NCI-H1092 (cell line): ENCODE measurements at places on chromosomes 16 and 17.

DNA sequence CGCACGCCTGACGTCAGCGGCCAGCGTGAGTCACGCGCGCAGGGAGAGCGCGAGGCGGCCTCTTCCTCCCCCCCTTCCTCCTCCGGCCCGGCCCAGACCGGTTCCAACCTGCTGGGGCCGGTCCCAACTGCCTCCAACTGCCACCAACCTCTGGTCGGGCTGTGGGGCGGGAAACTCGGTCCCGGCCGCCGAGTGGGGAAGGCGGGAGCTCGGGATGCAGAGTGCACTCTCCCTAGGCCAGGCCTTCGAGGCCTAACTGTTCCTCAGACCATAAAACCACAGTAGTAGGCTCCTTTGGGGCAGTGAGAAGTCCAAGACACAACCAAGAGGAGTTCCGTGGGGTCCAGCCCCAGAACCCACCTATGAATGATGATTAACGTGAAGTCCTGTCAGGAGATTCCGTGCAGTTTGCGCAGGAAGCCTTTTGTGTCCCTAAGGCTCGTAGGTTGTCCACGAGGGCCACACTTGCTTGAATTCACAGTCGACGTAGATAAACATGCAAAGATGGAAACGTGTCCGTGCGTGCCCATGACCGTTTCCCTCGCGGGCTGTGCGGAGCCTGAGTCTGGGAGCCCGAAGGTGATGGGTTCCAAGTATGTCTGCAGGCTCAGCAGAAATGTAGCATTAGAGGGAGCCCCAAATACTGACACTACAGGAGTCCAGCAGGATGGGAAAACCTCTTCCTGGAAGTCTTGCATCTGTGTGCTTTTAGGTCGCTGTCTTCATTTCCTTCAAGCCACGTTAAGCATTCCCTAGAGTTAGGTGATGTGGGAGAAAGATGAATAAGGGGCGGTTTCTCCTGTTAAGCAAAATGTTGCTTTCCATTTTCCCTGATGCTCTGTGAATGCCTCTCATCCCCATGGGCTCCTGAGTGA lies 647 bp downstream of the UNK start:
- peak; percentile 82 for DNase-seq

DNA sequence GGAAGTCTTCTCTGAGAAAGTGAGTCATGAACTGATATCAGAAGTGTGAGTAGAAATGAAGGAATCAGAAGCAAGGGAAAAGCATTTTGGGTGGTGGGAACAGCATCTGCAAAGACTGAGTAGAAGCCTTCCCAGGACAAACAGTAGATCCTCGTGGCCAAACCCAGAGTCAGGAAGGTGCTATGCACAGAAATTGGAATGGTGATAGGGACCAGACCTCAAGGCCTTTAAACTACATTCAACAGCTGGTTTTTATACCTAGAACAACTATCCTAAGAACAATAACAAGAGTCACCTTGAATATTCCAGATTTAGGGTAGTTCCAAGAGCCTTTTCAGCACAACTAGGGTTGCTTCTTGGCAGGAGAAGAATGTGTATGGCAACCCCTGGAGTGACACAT lies 15.3 kb downstream of the ABAT start:
- DNase-seq: no peak

- DNase-seq: no peak
These were observed 87.6 kb downstream of the CFDP1 start for GRCh38 chr16:75345711-75346110.

GRCh38 chr16:621526-622105 lies 9.2 kb upstream of the WFIKKN1 start:
- DNase-seq: peak; percentile 40

GRCh38 chr17:30000755-30001257 lies 59.4 kb downstream of the EFCAB5 start:
- no peak for DNase-seq

DNA sequence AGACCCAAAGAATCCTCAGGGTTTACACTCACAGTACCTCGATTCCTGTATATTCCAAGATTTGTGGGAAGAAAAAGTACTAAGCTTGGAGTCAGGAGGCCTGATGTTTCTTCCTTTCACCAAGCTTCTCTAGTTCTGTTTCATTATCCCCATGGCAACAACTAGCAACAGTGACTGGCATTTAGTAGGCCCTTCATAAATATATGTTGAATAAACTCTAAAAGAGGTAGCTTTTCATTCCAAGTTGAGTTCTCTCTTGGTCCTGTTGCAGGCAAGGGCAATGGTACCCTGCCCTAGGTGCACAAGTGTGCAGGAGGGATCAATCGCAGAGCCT lies 527 bp upstream of the UBE2Z start:
- DNase-seq: no peak

DNA sequence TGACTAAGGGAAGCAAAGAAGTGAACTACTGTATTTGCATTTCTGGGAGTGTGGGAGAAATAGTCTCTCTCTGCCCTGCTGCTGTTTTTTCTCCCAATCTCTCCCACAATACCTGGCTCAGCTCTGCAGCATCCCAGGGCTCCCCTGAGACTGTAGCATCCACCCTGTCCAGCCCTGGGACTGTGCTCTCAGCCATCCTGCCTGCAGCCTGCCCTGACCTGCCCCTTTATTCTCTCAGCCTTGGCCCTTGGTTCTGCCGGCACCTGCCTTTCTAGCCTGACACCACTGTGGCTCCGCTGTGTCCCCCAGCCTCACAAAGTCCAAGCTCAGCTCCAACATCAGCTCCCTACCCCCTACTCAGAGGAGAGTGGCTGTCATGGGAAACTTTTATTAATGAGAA lies 1.9 kb downstream of the PDILT start:
- DNase-seq: no peak

DNA sequence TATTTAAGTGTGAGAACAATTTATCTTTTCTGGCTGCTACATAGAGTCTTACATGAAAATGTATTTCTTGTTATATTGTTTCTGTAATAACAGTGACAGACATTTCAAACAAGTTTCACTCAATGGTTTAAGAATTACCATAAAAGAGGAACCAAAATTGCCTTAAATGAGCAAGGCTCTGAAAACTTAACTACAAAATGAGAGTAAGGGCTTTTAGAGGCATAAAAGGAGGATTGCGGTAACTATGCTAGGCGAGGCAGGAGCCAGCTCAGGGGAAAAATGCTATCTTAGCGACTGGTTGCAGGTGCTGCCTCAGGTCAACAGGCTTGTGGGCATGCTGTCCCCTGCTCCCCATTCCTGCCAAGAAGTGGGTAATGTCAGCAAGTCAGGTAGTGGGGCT lies 81.7 kb upstream of the MSI2 start:
- DNase-seq: no peak

DNA sequence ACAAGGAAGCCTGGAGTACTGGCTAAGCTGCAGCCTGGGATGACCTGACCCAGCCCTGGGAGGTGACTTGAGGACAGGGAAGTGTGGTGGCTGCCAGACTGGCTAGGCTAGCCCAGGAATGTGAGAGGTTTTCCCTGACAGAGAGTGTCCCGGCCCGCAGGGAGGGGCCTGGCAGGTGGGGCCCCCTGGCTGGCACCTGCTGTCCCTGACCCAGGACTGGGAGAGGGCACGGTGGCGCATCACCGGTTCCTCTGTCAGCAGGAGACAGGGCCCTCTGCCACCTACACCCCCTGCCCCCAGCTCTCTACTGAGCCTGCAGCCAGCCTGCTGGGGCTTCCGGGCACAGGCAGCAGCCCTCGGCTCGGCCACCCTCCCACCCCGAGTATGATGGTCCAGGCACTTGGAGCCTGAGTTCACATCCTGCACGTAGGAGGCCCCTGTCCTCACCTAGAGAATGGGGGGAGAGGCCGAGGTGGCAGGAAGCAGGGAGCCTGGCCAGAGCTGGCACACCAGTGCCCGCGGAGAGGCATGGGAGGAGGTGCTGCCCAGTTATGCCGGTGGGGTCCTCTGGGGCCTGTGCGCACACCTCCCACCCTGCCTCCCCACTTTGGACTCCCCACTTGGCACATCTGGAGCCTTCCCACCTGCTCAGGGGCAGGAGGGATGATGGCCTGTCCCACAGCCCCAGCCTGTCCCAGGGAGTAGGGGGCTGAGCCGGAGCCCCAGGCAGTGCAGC lies 528 bp downstream of the PRSS27 start:
- DNase-seq: no peak

DNA sequence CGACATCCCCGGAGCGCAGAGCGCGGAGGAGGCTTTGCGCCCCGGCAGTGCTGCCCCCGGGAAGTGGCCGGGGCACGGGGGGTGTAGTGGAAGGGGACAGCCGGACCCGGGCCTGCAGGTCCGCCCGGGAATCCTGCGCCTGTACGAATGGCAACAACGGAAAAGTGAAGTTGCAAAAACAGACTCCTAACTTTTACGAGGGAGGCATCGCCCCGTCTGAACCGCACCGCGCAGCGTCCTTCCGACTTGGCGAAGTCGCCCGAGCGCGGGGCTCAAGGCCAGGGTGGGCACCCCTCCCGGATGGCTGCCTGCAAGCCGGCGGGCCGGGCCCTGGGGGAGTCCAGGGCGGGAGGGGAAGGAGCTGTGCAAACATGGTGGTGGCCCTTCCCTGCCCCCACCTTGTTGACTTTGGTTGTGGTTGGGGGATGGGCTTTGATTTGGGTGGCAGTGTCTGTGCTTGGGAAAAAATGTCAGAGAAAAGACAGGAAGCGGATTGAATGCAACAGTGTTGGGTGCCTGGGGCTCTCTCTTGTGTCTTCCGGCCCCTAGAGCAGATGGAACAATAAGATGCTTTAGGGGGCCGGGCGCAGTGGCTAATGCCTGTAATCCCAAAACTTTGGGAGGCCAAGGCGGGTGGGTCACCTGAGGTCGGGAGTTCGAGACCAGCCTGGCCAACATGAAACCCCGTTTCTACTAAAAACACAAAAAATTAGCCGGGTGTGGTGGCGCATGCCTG lies 675 bp downstream of the RNF213 start:
- no peak for DNase-seq

- no peak for DNase-seq
These were observed 11.5 kb downstream of the SLX4 start for GRCh38 chr16:3599922-3600321.

- DNase-seq: no peak
These were observed 317.6 kb downstream of the CBLN1 start for GRCh38 chr16:48963901-48964615.

DNA sequence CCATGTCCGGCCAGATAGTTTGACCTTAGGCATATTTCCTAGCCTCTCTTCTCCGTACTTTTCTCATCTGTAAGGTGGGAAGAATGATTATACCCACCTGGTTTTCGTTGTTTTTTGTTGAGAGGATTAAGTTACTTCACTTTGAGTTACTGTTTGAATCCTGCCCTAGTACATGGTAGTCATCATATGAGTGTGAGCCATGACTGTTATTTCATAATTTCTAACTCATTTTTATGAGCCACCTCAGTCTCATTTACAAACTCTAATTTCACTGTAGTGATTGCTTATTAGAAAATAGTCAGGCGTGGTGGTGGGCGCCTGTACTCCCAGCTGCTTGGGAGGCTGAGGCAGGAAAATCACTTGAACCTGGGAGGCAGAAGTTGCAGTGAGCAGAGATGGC lies 45.1 kb downstream of the YPEL2 start:
- no peak for DNase-seq

- no peak for DNase-seq
These were observed 16.0 kb downstream of the KCTD5 start for GRCh38 chr16:2698103-2698870.

DNA sequence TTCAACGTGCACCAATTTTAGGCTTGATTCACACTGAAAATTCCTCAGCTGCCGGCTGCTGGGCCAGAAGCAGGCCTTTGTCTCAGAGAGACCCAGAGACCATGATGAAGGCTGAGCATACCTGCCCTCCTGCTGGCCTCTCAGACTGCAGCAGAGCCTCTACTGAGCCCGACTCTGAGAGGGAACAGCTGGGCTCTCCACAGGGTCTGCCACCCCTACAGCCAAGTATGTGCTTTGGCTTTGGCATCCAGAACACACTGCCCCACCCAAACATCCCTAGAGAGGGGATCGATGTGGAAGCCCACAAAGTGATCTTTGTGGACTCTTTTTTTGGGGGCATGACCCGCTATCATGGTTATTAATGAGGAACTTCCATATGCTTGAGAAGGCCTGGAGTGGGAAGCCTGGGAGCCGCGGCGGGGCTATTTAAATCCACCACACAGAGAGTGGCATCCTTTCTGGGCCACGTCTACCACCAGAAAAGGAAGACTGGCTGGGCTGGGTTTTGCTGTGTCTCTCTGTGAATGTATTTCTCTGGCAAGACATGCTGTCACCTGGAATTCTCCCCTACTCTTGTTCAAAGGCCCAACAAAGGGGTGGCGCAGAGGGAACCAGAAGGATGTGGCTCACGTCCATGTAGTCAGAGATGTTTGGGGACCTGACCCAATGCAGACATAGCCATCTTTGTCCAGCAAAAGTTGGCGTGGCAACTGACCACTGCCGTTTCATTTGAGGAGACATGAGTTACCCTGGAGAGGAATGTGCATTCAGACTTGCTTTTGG lies 69.3 kb downstream of the GNAO1 start:
- no peak for DNase-seq

- no peak for DNase-seq
These were observed 50.7 kb downstream of the TANGO6 start for GRCh38 chr16:68893710-68894705.

DNA sequence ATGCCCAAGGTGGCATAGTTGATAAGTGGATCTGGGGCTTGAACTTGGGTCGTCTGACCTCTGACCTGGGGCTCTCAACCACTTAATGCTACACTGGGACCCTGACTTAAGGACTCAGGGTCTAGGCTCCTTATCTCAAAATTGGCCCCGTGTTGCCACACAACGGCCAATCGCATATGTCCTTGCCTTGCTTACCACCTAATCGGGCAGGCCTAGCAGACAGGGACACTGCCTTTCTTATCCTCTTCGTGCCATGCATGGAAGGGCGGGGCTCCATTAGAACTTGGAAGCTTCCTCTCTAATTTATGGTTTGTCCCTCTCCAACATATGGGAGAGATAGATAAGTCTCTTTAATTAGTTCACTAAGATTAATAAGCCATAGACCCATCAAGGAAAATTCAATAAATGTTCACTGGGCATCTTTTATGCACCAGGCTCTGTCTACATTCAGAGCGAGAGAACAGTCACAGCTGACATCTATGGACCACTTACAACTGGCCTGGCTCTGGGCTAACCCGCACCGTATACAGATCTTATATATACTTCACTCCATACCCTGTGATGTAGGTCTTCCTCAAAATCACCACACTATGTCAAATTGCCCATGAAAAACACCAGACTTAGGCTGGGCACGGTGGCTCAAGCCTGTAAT lies 35.1 kb downstream of the CDH1 start:
- DNase-seq: no peak

GRCh38 chr16:56728980-56729734 lies 772 bp upstream of the NUP93 start:
- DNase-seq: no peak
